ENCODE measurements at places on chromosomes 12 and 14.

- peak; percentile 23 for DNase-seq
Observed at GRCh38 chr12:102543494-102544485, 63.4 kb upstream of the IGF1 start.

GRCh38 chr12:65605019-65605418 lies 219.3 kb upstream of the HMGA2 start:
- DNase-seq = no peak

DNA sequence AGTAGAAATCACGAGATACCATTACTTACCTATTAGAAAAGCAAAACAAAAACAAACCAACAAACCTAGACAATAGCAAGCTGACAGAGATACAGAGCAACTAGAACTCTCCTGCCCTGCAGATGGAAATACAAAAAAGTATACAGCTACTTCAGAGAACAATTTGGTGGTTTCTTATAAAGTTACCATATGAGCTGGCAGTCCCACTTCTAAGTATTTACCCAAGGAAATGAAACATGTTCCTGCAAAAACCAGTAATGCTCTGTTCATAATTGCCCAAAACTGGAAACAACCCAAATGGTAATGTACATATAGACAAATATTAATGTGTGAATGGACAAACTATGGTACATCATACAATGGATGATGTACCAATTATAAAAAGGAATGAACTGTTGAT lies 31.7 kb downstream of the FUT8 start:
- no peak for DNase-seq

DNA sequence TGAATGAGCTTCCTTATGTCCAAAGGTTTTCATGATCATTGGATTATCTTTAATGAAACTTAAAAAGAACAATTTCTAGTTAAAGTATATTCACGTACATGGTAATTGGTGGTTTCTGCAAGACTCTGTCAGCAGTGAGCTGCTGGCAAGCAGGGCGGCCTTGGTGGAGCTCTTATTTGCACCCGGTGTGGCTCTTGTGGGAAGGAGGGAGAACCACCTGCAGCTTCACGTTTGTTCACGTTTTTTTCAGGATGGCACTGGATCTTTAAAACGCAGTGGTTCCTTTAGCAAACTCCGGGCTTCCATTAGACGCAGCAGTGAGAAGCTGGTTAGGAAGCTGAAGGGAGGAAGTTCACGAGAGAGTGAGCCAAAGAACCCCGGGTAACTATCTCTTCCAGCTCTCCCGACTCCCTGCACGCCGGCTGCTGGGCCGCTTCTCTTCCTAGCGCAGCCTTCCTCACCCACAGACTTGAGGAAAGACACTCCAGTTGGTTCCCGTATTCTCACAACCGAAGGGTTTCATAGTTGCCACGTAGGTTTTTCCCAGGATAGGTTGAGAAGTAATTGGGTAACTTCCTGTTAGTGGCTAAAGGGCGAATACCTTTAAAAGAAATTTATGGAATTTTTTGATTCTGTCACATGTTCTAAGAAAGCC lies 28.3 kb downstream of the XRCC3 start:
- no peak for DNase-seq

- DNase-seq = no peak
Observed at GRCh38 chr12:7681535-7681934, 14.0 kb downstream of the GDF3 start.

GRCh38 chr14:61712137-61712536 lies 16.8 kb downstream of the HIF1A start:
- DNase-seq = no peak

- DNase-seq = no peak
Observed at GRCh38 chr12:130920119-130920703, 33.5 kb upstream of the ADGRD1 start.

DNA sequence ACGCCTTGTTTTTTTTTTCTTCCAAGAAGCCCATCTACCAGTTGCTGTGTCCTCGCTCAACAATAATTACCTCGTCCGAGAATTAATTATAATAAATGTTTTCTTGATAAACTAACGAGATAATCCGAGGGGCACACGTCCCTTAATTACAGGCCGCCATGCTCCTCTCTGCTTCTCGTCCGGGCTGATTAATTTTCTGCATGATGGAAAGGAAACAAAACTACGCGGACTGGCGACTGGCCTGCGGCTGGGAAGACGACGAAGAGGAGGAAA lies 2.2 kb downstream of the OTX2 start:
- no peak for DNase-seq

DNA sequence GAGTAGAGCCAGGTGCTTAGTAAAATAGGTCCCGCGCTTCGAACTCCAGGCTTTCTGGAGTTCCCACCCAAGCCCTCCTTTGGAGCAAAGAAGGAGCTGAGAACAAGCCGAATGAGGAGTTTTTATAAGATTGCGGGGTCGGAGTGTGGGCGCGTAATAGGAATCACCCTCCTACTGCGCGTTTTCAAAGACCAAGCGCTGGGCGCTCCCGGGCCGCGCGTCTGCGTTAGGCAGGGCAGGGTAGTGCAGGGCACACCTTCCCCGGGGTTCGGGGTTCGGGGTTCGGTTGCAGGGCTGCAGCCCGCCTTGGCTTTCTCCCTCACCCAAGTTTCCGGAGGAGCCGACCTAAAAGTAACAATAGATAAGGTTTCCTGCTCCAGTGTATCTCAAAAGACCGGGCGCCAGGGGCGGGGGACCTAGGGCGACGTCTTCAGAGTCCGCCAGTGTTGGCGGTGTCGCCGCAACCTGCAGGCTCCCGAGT lies 3.6 kb downstream of the SSTR1 start:
- peak; percentile 59 for DNase-seq

- peak; percentile 44 for DNase-seq
Observed at GRCh38 chr14:38004610-38004879, 203.2 kb upstream of the SSTR1 start.

DNA sequence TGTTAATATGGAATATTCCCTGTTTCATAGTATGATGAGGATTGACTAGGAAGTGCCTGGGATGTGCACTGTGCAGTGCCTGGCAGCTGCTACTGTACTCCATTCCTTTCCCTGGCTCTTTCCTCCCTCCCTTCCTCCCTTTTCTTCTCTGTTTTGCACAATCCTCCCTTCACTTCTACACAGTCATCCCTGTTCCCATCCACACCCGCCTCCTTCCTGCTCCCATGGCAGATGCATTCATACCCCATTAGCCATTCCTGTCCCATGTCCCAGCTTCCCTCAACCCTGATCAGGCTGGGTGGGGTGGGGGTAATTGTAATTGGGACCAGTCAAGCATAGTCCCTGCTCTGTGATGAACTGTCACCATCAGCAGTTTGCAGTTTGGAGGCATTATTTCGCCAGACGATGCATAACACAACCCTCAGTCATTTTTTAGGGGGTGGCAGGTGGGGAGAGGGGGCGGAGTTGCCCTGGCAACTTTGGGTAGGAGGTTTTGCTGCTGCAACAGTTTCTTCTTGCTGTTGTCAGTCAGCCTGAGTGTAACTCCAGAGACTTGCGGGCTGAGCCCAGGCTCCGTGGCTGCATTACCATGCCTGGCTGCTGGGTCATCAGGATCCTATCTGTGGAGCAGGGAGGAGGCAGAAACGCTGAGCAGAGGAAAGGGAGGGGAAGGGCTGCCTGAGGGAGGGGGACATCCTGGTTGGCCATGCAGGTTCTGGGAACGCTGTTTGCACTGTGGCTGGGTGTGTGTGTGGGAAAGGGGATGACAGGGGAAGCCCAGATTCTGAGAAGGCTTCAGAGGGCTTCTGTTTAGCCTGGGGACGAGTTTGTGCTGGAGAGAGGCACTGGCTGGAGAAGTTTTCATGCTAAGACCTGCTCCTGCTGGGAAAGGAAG lies 4.1 kb upstream of the KRT84 start:
- peak; percentile 23 for DNase-seq

Measured in GM23338 (cell line).